Effector memory CD4-positive, alpha-beta T cell (primary cell): ENCODE measurements at places on chromosomes 6 and 20.

- DNase-seq, result no peak
Observed at GRCh38 chr6:111254779-111255166, 167.5 kb downstream of the SLC16A10 start.

DNA sequence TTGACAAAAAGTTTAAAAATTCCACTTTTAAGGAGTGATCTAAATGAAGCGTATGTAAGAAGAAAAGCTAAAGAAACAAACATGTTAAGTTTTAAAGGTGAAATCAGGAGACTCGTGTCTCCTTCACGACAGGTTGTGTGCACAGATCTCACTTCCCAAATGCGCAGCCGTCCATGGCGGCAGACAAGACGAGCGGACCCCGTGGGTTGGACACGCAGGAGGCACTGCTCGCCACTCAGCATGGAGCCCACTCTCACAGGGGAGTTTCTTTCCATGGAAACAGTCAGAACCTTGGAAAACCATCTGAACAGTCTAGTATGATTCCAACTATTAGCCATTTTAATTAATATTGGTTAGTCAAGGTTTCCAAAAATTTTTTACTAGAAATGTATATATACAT is 48.9 kb downstream of the WDR27 start:
- no peak for DNase-seq

DNA sequence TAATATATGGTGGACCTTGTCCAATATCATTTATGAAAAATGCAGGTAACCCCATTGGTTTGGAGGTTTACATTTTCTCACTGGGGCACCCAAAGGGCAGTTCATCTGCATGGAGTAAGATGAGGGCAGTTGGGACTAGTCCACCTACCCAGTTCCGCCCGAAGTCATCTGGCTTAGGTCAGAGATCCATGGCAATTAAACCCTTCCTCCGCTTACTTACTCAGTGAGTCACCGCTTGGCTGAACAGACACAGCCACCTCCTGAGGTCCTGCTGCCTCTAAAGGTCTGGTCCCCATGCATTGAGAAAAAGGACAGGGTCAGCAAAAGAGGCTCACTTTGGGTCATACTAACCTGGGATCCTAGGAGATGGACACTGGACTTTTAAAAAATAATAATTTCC is 102.9 kb upstream of the PRL start:
- no peak for DNase-seq

DNA sequence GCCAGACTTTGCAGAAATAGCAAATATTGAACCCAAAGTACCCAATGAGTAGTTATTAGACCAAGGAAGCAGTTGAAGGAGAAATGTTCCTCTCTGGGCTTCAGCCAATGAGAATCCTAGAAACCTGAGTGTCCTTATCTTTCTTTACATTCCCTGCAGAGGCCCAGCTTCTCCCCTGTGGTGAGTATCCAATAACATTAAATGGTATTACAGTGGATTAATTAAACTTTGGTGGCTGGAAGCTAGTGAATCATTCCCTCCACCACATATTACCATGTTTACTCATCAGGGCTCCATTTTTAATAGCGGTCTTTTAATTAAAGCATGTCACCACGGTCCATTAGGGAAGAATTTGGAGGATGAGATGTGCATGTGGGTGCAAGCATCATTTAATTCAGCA is 74.0 kb downstream of the UNC5CL start:
- DNase-seq, result no peak

DNA sequence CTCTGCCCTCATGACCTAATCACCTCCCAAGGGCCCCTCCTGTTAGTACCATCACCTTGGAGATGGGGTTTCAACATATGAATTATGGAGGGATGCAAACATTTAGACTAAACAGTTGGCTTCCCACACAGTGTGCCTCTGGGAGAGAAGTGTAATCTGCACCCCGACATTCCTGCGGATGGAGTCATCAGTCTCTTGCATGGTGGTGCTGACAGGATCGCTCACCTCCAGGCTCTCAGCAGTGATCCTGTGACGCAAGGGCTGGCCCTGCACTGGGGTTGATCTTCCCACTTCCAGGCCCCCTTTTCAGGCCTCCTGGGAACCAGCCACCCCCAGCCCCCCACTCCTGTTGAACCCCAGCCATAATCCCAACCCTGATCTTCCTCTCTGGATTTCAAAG is 16.0 kb upstream of the PI16 start:
- no peak for DNase-seq

GRCh38 chr20:36861875-36862801 is 13.8 kb upstream of the TLDC2 start:
- DNase-seq, result no peak

GRCh38 chr20:40763646-40764295 is 74.7 kb upstream of the MAFB start:
- DNase-seq, result no peak

GRCh38 chr20:44746367-44747165 is 901 bp downstream of the KCNK15 start:
- DNase-seq, result no peak

DNA sequence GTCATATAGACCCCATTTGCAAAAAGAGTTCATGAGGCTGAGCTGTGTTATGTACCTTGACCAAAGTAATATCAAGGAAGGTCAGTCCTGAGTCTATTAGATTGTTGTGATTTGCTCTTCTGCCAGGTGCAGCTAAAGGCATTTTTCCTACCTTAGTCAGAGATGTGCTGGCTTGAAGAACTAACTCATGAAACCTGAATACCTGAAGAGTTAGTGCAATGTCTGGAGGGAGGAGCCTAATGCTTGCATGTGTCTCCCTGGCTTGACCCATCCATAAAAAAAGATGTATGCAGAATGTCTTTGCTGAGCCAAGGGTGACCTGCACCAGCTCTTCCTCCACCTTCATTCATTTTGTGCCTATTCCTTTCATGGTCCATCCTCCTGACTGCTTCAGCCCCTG is 742.0 kb downstream of the KIF16B start:
- no peak for DNase-seq

DNA sequence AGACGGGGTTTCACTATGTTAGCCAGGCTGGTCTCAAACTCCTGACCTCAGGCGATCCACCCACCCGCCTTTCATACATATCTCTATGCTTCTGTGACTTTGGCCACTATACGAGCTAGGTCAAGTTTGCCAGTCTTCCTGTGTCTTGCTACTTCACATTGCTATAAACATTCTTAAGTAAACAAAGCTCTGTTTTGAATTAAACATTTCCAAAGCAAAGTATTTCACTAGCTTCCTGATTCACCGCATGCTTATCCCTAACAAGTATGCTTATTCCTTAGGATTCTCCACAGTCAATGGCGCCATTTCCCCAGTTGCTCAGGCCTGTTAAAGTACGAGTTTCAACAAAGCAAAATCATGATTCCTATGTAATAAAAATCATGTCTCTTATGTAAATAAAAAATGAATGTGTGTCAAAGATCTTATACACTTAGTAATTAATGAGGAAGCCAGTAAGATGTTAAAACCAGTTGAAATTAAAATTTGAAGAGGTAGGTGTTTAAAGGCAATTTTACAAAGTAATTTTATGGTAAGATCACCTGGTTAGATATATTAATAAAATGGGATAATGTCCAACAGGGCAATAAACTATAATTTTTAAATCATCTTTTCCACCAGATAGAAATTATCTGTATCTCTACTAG is 88.5 kb downstream of the PRKN start:
- DNase-seq, result no peak

GRCh38 chr6:13559251-13559650 is 15.2 kb upstream of the SIRT5 start:
- DNase-seq, result no peak

DNA sequence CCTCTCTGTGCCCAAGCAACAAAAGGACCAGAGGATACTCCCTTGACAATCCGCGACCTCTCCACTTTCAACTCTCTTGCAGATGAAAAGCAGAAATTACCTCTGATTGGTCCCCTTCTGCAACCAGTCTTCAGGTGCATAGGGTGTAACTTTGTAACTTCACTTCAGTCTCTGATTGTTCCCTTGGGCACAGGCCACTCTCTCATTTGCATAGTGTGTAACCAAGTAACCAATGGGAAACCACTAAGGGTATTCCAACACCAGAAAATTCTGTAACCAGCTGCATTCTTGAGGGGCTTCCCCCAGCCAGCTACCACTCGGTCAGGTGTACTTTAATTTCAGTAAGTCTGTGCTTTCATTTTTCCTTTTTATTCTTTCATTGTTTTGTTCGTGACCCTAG is 4.4 kb upstream of the RAET1L start:
- no peak for DNase-seq

DNA sequence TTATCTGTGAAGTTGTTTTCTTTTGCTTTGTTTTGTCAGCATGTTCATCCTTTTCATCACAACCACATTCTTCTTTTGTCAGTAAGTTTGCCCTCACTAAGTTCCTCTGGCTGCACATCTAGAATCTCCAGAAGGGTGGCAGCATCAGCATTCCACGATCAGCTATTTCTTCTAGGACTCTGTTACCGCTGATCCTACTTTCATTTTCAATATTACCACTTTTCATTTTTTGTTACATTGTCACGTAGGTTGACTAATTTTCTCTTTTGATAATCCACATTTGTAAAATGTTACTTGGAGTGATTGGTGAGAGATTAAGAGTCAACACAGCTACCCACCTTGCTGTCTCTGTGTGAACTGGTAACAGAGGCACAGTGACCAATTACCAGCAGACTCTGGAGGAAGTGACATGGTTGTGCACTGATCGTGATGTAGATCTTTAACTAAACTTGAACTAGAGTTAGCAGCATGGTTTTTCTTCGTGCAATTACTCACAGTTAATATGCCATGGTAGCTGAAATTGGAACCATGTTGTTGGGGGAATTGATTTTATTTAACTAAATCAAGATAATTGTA is 307.9 kb upstream of the SLC35B3 start:
- no peak for DNase-seq

DNA sequence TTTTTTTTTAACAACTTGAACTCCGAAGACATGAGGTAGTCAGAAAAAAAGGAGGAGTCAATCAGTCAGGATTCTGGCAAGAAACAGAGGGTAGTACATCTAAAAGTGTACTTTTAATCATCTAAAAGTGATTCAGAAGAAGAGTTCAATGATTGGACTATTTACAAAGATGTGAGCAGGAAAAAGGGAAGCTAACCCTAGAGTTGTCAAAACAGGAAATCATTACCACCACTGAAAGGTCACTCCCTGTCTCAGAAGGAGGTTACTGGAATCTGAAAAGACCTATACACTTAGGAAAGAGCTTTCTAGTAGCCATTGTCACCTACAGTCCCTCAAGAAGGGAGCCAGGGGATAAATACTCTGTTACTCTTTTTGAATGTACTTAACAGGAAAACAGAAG is 16.7 kb upstream of the LMBRD1 start:
- DNase-seq, result no peak

DNA sequence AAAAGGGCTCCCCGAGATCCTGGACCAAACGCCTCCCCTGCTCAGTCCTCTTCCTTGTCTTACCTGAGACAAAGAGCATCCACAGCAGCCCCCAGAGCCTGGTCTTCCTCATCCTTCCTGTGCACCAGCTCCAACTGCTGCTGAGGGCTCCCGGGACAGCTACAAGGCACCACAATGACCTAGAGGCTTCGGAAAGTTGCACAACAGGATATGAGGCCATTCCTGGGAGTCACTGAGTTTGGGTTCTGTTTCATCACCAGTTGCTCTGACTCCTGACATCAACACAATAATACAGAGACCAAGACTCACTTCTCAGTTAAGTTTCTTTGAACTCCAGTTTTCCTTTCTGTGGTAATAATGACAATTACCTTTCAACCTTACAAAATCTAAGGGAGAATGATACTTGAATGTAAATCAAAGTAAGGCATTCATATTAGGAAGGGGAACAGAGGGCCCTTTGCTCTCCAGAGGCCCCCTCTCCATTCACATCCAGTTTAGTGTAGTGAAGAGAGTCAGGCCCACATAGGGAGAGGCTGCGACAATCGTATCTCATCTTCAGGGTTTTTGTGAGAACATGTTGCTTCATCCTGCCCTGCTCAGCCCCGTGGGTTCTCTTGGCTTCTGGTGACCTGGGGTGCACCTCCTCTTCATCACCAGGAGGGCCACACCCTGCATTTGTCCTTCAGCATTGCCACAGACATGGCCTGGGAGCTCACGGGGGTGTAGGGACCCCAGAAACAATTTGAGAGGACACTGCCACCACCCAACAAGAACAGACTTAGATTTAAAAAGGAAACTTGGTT is at the start of gene TREM1:
TSS of gene TREM1 (minus strand) at position 139 of the 803 bp plus-strand sequence. CDS start at position 112, 27 bp downstream.
- no peak for DNase-seq

DNA sequence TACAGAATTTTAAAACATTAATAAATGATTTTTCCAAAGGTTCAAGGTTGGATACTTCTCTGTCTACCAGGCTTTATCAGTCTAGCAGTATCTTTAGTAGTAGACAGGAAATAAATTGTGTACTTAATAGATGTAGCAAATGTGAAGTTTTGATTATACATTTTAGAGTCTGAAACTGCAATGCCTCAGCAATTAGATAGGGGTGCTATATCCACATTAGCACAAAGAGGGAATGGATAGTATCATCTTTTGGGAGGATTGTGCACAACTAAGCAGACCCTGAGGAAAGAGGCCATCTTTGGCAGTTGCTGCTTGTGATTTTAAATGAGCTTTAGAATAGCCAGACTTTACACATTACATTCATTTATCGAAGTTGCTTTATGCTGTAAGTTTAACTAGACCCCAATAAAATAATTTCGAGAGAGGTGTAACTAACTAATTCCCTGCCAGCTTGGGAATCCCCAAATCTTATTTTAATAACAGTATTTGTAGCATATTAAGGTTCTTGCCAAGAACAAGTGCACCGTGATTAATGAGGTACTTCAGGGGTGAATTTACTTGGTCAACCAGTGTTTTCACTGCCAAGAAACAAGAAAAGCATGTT is 2.8 kb downstream of the KCNQ5 start:
- no peak for DNase-seq

GRCh38 chr6:16080204-16080603 is 48.7 kb upstream of the MYLIP start:
- no peak for DNase-seq

DNA sequence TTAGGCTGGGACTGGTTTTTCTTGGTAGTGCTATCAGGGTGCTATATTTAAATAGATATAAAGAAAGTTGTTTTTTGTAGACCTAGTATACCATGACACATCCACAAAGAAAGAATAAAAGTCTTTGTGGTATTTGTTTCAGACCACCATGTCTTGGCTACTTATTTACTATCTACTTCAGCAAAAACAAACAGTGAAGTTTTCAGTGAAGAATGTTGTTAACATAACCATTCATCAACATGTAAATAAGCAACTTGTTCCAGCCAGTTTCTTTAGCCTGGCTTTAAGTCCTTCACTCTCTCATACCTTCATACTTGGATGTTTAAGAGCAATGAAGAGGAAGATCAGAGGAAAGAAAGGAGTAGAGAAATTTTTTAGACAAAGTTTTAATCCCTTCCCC is 624.1 kb downstream of the CD109 start:
- no peak for DNase-seq
